ENCODE measurements at places on chromosomes 5 and 9.

GRCh38 chr9:128216781-128217553, 13.8 kb downstream of the DNM1 start:
- no peak for DNase-seq

DNA sequence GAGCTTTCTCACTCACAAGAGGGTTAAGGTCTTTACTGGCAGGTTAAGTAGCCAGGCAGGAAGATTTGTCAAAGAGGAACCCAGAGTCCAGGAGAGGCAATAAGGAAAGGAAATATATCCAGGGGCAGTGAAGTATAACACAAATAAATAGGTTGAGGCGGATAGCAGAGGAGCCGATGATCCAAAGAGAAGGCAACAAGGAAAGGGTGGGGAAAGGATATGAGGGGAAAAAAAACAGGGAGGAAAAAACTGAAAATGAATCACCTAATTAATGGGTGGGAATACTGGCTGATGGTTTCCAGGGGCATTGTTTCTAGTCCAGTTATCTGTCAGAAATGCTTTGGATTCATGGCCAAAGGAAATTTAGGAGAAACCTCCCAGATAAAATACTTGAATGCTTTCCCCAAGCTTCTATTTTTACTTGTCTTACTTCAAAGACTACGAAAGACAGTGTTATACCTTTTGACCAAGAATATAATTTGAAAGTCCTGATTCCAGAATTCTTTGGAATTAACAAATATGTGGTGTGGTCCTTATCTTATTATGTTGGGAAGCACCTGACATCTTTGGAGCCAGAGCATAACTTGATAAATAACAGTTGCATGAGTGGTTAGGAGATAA, 146.5 kb downstream of the AOPEP start:
- no peak for DNase-seq

DNA sequence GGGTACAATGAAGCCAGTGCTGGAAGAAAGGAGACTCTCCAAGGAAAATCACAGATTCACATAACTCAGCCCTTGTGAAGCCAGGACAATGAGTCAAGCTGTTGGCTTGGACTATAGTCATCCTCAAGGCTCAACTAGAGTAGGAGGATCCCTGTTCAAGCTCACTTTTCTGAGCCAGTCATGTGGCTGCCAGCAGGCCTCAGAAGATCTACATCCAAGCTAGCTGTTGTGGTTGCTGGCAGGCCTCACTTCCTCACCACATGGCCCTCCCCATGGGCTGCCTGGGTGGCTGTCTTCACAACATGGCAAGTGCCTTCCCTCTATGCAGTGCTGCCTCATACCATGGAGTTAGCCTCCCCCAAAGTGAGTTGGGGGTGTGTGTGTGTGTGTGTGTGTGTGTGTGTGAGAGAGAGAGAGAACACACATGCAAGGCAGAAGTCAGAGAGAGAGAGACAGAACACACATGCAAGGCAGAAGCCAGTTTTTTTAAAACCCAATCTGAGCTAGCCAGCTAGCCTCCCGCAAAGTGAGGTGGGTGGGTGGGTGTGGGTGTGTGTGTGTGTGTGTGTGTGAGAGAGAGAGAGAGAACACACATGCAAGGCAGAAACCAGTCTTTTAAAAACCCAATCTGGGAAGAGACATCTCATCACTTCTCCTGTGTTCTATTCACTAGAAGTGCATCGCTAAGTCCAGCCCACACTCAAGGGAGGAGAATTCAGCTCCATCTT, 17.1 kb downstream of the SCAI start:
- peak; percentile 99 for DNase-seq

DNA sequence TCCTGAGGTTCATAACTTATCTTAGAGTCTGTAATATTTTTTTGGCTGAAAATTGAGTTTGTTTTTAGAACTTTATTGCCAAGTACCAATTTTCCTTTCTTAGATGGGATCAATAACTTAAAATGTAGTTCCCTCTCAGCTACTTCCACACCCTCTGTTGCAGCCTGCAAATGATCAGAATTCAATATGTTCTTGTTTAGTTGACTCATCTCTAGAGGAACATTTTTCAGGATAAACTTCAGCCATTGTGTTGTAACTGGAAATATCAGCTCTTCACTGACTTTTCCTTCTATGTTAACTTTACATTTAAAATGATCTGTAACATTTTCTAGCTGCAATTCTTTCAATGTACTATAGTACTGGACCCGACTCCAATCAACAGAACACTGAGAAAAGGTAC, 115.7 kb downstream of the ESM1 start:
- no peak for DNase-seq

GRCh38 chr5:156618601-156619000, 231.5 kb upstream of the PPP1R2B start:
- DNase-seq, result no peak

- no peak for DNase-seq
These were observed 28.9 kb downstream of the PLAC8L1 start for GRCh38 chr5:146076455-146076854.

- no peak for DNase-seq
These were observed 222.6 kb downstream of the TMEM161B start for GRCh38 chr5:88045931-88046461.

DNA sequence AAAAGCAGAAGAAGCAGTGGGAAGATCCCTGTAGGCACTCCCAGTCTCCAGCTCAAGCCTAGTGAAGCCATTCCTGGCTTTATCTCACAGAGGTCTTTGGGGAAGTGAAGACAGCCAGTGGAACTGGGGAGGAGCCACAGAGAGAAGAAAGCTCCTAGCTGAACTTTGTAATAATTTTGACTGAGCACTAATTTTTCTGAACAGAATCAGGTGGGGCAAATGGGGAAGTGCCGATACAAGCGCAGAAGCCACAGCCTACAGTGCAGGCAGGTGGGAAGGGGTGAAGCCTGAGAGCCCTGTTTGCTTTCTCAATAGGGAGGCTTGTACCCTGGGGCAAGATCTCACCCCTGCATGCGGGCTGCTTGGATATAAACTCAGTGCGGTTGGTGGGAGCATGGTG, 48.4 kb upstream of the SNAPC3 start:
- no peak for DNase-seq

- DNase-seq, result no peak
These were observed 459.1 kb downstream of the EBF1 start for GRCh38 chr5:158640593-158640980.

- DNase-seq, result no peak
These were observed 3.1 kb downstream of the CXXC5 start for GRCh38 chr5:139651043-139651834.

- DNase-seq, result no peak
These were observed 32.6 kb downstream of the WDR36 start for GRCh38 chr5:111124793-111125192.

DNA sequence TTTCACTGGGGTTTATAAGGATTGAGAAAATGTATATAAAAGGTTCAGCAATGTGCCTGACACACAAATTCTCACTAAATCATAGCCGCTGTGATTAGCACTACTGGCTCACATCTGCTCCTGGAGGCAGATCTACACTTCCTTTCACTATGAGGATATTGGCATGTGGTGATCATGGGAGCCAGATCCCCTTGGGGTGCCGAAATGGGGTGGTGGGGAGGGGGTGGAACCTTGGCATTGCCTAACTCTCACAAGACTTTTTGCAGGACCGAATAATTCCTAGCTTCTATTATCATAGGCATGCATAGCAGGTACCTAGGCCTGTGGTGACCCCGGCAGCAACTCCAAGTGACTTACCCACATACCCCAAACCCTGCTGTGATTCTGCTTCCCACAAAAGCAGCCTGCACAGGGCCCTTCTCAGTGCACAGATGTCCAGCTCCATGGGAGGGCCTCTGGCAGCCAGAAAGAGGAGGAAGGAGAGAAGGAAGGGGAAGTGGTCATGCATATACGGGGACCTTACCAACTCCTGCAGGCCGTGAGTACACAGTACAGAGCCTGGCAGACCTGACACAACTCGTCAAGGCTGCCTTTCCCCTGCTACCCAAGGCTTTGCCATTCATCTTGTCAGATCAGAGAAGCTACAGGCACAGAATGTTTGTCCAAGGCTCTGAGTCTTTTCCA, 61.3 kb upstream of the IQGAP2 start:
- DNase-seq, result no peak

DNA sequence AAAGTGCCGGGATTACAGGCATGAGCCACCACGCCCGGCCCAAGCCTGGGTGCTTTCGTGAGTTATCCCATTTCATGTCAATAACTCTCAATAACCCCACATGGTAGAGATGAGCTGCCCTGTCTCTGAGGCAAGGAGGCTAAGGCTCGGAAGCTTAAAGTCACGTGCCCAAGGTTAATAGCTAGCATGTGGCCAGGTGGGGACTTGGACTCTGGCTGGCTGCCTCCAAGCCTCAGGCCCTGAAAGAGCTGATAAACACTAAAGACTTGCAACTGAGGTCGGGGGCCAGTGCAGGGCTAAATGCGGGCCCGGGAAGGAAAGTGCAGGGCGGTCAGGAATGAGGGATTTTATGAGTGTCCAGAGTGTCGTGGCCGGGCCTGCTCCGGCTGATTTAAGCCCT, 30.9 kb upstream of the BARHL1 start:
- no peak for DNase-seq

- DNase-seq, result no peak
These were observed 7.0 kb upstream of the DCTN4 start for GRCh38 chr5:150765799-150766169.

- DNase-seq, result no peak
These were observed 10.2 kb upstream of the LCP2 start for GRCh38 chr5:170307575-170308465.

GRCh38 chr5:137688210-137688840, 47.6 kb downstream of the KLHL3 start:
- DNase-seq, result no peak

DNA sequence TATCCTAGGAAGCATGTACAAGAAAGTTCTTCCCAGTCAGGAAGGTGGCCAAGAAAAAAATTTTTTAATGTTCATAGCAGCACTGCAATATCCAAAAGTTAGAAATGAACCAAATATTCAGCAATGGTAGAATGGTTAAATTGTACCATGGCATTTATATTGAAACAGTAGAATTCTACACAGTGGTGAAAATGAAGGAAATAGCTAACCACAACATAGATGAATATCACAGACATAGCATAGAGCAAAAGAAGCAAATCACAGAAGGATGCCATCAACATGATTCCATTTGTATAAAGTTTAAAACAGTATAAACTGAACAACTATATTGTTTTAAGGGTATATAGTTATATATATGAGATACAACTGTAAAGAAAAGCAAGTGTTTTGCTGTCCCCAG, 10.7 kb upstream of the ANKDD1B start:
- no peak for DNase-seq

GRCh38 chr5:38316544-38317224, 58.3 kb downstream of the EGFLAM start:
- DNase-seq, result no peak

DNA sequence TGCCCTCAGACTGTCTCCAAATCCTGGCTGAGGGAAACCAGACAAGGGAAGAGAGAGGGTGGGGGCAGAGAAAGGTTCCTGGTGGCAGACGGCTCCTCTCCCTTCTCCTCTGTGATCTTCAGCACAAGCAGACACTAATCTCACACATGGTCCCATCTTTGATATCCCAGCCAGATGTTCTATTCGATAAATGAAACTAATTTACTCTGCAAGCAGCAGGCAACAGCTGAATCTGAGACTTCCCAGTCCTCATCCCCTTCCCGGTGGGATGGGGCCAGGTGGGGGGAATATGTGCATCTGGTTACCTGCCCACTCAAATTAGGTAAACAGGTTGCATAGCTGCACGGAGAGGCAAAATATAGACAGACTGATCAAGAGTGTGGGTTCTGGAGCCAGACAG, 208.9 kb upstream of the PANK3 start:
- no peak for DNase-seq

- no peak for DNase-seq
These were observed 10.0 kb downstream of the TCF7 start for GRCh38 chr5:134124289-134125038.

DNA sequence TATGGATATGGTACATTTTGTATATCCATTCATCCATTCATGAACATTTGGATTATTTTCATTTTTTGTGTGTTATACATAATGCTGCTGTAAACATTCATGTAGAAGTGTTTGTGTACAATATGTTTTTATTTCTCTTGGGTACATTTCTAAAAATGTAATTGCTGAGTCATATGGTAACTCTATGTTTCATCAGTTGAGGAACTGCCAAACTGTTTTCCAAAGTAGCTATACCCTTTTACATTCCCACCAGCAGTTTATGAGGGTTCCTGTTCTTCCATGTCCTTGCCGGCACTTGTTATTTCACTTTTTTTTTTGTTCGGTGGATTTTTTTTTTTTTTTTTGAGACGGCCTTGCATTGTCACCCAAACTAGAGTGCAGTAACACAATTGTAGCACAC, 54.0 kb upstream of the MCCC2 start:
- DNase-seq, result no peak

- DNase-seq, result peak; percentile 63
These were observed 12.7 kb downstream of the STK10 start for GRCh38 chr5:172175263-172175719.

GRCh38 chr5:17228821-17229291, 11.4 kb downstream of the BASP1 start:
- DNase-seq, result no peak

DNA sequence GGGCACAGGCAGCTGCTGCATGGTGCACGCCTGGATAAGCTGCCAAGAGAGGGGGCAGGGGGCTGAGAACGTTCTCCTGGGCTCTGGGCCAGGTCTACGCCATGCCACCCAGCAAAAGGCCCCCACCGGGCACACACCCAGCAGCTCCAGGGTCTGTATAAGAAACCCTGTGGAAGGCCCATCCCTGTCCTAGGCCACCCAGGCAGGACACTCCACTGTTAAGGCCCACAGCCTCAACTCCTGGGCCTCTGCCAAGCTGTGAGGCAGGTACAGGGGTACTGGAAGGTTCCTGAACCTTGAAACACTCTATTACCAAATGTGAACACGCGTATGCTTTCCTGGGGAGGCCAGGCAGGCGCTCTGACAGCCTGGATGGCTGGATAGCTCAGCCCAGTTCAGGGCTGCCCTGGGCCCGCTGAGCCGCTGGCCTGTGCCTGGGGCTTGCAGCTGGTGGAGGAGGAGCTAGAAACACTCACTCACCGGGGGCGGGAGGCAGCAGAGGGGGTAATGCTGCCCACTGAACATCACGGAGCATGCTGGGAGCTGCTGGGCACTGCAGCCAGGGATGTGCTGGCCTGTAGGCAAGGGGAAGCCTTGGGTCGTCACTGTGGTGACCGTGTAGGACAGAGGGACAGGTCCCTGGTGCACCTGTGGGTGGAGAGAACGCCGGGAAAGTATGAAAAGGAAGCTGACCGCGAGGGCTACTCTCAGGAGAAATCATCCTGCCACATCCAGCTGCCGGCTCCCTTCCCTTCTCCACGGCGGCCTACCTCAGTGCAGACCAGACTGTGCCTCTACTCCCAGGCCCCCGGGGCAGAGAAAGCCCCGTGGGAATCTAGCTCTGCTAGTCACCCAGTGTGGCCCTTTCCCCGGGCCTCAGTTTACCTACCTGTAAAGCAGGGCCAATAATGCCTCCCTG, 6.0 kb downstream of the RNF44 start:
- DNase-seq, result no peak

DNA sequence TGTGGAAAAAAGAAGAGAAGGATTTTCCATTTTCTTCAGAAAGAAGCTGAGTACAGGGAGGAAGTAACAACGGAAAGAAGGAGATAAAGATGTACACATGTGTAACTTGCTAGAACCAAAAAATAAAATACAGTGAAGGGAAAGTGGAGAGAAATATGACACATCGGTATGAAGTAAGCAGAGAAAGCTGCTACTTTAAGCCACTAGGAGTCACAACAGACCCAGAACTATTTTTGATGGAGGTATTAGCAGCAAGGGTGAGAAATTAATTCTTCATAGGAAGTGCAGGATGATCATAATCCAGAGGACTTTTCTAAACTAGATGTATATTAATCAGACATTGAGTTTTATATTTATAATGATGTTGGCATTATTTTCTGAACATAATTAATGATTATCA, 88.5 kb downstream of the FAM174A start:
- DNase-seq, result no peak

Measured in T-helper 2 cell (primary cell).